Astrocyte (in vitro differentiated cells and primary cell): ENCODE measurements at places on chromosomes 6 and 20.

- no peak for DNase-seq
Measured at GRCh38 chr6:56732517-56732916, 89.8 kb upstream of the DST start.

DNA sequence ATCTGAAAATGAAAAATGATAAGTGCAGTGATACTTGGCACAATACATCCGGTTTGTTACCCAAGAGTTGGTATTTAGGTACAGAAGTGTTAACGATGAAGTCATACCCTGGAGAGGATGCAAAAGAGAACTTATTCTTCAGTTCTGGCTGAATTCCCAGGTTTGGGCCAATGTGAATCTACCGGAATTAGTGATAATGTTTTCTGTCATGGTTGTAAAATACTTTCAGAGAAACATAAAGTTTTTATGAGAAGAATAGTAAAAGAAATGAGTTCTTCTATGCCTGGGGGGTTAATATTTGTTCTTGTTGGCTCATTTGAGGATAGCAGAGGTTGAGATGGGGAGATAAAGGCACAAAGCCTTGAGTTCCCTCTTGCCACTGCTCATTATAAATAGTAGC lies 509.9 kb upstream of the POU3F2 start:
- peak; percentile 61 for DNase-seq

DNA sequence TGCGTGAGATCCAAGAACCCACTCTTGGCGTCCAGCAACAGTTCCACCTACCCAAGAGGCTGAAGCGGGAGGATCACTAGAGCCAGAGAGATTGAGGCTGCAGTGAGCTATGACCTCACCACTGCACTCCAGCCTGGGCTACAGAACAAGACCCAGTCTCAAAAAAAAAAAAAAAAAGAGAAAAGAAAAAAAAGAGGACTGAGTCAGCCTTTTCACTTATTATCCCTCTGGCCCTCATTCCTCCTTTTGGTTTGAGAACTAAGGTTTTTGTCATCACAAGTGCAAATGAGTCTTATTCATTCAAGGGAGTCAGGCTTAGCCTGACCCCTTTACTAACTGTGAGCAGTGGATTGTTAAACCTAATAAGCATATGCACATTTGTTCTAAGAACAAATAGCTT lies 37.9 kb upstream of the JARID2 start:
- DNase-seq, result peak; percentile 70

DNA sequence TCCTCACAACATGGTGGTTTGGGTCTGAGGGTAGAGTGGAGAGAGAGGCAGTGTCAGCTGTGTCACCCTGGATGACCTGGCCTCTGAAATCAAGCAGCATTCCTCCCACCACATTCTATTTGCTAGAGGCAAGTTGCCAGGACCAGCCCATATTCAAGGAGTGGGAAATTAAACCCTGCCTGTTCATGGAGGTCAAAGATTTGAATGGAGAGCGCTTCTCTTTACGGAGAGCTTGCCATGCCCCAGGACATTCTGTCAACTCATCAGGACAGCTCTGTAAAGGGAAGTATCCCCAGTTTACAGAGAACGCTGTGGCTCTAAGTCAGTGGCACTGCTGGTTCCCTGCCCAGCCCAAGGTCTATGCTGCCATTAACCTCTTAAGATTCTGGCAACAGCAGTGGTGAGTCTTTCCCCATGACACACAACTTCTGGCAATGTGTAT lies 90.0 kb upstream of the INSM1 start:
- no peak for DNase-seq

GRCh38 chr6:36377594-36377993 lies 9.9 kb downstream of the ETV7 start:
- no peak for DNase-seq

DNA sequence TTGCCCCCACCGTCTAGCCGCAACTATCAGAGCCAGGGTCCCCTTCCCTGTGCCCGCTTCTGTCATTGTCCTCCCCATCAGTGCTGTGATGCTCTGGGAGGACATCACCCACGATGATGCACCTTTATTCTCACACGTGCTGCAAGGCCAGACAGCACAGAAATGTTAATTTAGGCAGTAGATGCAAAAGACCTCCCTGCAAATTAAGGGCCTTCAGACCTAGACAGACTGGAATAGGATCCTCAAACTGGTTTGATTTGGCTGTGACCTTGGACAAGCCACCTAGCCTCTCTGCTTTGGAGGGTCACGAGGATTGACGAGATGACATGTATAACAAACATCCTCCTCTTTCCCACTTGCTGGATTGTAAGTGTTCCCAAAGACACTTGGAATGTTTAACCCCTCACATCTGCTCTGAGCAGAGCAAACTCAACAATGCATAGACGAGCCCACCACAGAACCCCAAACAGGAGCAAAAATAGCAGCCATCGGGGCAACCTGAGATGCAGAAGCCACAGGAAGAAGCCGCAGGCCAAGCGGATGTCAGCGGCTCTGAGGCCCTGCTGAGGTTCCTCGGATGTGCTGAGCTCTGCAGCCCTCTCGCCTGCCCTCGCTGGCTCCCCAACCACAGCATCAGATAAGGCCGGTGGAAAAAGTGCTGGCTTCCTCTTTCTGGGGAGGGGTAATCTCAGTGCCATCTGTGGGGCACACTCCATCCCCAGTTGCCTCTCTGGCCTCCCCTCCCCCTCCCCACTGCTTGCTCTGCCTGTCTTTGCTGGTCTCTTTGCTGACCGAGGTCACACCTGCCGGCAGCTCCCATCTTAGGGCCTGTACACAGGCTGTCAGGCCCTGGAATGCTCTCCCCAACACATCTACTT lies 35.3 kb downstream of the TOX2 start:
- no peak for DNase-seq

- no peak for DNase-seq
Measured at GRCh38 chr6:159996087-159996622, 27.3 kb downstream of the IGF2R start.

GRCh38 chr6:43635387-43636307 lies at the start of gene MAD2L1BP:
MAD2L1BP (plus strand) TSS chr6:43635840; CDS start chr6:43635876, 36 bp downstream.
- DNase-seq, result peak; percentile 37

- DNase-seq, result no peak
Measured at GRCh38 chr6:17808609-17809008, 101.9 kb upstream of the NUP153 start.

- DNase-seq, result no peak
Measured at GRCh38 chr6:87396595-87397392, 11.0 kb upstream of the CFAP206 start.

DNA sequence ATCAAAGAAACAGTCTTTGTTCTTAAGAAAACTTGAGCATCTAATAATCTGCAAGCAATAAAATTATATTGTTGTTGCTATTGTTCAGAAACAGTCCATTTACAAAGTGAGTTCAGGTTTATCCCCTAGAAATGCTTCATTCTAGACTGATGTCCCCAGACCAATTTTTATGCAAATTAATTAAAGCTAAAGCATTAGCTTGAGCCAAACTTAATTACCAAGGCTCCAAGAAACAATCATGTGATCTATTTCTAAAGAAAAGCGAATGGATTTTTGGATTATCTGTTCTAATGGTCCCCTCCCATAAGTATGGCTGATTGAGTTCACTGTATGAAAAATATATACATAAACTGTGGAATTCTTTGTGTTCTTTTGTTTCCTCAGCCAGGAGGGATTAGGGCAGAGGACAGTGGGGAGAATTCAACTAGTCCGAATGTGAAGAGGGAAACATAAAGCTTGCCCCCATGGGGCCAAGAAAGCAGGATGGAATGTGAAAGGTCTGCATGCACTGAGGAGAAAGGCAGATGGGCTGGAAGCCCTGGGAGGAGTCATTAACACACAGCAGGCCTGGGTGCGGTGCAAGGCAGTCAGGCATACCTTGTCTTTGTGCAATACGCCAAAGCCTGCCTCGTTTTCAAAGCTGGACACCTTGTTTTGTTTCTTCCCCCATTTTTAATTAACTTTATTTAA lies 597.1 kb downstream of the KIF16B start:
- no peak for DNase-seq

GRCh38 chr6:128899341-128900050 lies 16.6 kb downstream of the LAMA2 start:
- DNase-seq, result peak; percentile 60

GRCh38 chr6:33392979-33393378 lies 1.4 kb downstream of the KIFC1 start:
- no peak for DNase-seq

DNA sequence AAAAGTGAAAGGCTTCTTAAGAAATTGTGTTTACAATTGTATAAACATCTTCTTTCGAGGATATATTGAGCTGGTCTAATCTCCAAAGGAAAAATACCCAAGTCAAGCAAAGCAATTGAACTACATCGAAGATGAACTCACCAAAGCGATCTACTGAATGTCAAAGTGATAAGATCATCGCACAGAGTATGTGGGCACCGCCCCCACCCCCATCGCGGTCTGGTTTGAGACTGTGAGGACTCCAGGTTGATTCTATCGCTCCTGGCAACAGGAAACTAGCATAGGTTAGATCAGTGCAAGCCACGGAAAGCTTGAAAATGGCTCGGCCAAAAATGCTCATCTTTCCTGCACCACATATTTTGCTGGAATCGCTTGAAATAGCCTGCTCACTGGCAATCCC lies 133.2 kb upstream of the RPS6KA2 start:
- DNase-seq, result no peak

- DNase-seq, result no peak
Measured at GRCh38 chr6:168020242-168020641, 22.8 kb downstream of the KIF25 start.

DNA sequence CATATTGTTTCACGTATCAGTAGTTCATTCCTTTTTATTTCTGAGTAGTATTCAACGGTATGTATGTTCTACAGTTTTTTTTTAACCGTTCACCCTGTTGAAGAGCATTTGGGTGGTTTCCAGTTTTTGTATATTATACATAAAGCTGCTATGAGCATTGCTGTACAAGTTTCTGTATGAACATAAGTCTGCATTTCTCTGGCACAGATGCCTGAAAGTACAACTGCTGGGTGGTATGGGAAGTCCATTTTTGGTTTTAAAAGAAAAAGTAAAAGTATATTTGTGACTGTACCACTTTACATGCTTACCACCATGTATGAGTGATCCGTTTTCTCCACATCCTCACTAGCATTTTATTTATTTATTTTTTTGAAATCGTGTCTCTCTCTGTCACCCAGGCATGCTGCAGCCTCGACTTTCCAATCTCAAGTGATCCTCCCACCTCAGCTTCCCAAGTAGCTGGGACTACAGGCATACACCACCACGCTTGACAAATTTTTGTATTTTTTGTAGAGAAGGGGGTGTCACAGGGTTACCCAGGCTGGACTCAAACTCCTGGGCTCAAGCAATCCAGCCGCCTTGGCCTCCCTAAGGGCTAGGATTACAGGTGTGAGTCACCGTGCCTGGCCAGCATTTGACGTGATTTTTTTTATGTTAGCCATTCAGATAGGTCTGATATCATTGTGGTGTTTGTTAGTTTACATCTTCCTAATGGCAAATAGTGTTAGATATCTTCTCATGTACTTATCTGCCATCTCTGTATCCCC lies 11.0 kb upstream of the SIM1 start:
- DNase-seq, result no peak

GRCh38 chr20:35823937-35824336 lies 52.1 kb downstream of the PHF20 start:
- peak; percentile 27 for DNase-seq

- DNase-seq, result no peak
Measured at GRCh38 chr6:151740820-151741219, 66.7 kb upstream of the ESR1 start.

DNA sequence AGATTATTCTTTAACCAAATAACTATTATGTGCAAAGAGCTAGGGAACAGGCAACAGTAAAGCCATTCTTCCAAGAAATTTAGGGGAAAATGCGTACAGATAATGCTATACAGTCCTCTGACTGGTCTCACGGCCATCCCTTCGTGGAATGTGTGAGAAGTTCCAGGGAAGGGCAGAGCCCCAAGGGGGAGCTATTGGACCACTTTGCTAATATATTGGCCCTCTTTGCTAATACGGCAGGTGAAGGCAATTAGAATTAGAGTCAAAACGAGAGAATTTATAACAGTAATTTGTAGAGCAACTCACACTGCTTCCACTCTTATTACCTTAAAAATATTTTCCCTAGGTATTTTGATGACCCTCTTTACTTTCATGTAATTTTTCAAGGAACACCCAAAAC lies 140.4 kb downstream of the IMPG1 start:
- DNase-seq, result no peak

- DNase-seq, result no peak
Measured at GRCh38 chr20:19589787-19590362, 168.2 kb upstream of the RIN2 start.

- DNase-seq, result no peak
Measured at GRCh38 chr6:156068881-156069280, 613.2 kb upstream of the NOX3 start.

- DNase-seq, result no peak
Measured at GRCh38 chr6:11236076-11236750, 3.7 kb upstream of the NEDD9 start.

GRCh38 chr6:147507162-147508041 lies 1.1 kb upstream of the SAMD5 start:
- no peak for DNase-seq

GRCh38 chr6:53673162-53673727 lies 7.7 kb upstream of the KLHL31 start:
- DNase-seq, result peak; percentile 69

- no peak for DNase-seq
Measured at GRCh38 chr6:117607511-117607910, 5.2 kb upstream of the GOPC start.

DNA sequence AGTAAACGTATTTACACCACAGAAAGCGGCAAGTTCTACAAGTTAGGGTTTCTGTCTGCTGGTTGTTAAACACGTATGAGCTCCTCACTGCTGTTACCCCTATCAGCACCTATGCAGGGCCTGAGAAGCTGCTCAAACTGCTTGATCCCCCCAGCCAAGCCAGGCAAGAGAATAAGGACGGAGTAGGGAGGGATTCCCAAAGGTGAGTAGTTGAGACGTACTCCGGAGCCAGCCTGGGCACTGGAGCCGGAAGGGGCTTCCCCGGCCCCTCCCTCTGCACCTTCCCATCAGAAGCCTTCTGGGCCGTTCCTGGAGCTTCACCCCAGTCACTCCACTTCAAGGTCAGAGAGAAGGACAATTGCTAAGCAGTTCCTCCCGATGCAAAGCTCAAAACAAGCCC lies 58.0 kb downstream of the RIPOR3 start:
- no peak for DNase-seq

- DNase-seq, result no peak
Measured at GRCh38 chr6:1596088-1596852, 13.4 kb upstream of the FOXC1 start.

GRCh38 chr6:105459864-105460263 lies 57.0 kb upstream of the PREP start:
- peak; percentile 64 for DNase-seq

DNA sequence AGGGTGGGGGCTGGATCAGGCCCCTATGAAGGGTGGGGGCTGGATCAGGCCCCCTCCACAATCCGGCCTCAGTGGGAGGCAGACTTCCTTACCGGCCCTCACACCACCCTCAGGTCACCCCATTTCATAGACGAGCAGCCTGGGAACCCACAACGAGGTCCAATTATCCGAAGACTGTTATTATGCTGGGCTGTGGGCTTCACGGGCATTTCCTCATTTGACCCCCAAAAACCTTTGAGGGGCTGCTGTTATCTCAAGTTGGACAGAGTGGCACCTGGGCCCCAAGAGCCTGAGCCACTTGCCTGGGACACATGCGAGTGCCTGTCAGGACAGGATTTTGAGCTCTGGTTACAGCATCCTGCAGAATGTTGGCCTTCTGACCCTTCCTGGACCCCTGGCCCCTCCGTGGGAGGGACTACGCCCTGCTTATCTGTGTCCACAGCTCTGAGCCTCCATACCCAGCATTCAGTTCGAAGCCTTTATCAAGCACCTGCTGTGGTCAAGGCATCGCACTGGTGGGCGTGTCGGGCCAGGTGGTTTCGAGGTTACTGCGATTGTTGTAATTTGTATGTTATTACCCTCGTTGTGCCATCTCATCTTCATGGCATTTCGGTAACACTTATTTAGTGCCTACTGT lies 34.5 kb upstream of the PCMTD2 start:
- DNase-seq, result no peak
